ENCODE measurements at places on chromosomes 11 and 22.

DNA sequence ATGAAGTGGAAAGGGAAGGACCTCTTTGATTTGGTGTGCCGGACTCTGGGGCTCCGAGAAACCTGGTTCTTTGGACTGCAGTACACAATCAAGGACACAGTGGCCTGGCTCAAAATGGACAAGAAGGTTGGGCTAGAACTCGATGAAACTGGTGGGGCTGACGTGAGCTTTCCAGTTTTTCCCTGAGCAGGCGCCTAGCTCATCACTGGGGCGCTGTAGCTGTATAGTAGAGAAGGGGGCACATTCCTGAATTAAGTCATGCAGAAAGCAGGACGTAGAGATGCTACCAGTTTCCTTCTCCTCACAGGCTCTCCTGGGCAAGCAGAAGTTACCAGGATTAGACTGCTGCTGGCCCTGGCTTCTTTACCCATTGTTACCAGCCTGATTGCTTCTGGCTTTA is 33.3 kb downstream of the NF2 start:
- DNase-seq, result no peak

DNA sequence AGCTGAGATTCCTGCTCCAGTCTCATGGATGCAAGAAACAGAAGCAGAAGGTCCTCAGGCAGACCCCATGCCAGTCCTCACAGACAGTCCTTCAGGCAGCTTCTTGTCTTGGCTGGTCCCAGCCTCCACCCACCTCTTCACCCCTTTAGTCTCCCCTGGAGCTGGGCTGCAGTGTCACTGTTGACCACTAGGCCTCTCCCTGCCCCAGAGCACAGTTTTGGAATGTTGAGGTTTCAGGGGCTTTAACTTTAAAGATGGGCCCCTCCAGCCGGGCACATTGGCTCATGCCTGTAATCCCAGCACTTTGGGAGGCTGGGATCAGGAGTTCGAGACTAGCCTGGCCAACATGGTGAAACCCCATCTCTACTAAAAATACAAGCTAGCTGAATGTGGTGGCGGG is 39.5 kb upstream of the GCAT start:
- no peak for DNase-seq

- peak; percentile 58 for DNase-seq
These were observed at the start of gene LGALS12 for GRCh38 chr11:63505857-63506528. Gene LGALS12 (plus strand): TSS chr11:63506084. CDS start chr11:63506459, 375 bp downstream.

- DNase-seq, result no peak
These were observed 401.1 kb downstream of the CTTN start for GRCh38 chr11:70799386-70799785.

GRCh38 chr11:36390963-36391471 is 94.9 kb downstream of the PRR5L start:
- peak; percentile 84 for DNase-seq

DNA sequence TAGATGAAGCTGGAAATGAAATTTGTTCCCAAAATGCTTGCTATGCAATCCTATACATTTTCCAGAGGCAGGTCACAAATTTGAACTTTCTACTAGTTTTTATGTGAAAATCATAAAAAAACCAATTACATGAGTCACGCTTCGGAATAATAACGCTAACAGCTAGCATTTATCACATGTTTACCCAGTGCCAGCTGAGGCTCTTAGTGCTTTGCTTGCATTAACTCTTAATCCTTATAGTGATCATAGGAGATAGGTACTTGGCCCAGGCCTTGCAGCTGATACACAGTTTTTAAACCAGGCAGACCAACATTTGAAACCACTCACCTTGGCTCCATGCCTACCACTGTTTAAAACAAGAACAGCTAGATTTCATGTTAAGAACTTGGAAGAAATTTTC is 131.8 kb upstream of the RAG2 start:
- no peak for DNase-seq

- DNase-seq, result peak; percentile 41
These were observed 11.1 kb downstream of the HPS5 start for GRCh38 chr11:18310800-18311340.

DNA sequence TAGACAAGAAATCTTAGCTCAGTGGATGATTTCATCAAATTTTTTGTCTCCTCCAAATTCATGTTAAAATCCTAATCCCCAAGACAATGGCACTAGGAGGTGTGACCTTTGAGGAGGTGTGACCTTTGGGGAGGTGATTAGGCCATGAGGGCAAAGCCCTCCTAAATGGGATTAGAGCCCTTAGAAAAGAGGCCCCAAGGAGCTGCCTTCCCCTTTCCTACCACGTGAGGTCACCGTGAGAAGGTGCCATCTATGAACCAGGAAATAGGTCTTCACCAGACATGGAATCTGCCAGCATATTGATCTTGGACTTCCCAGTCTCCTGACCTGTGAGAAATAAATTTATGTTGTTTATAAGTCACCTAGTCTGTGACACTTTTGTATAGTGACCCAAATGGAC is 138.7 kb downstream of the TRIM29 start:
- DNase-seq, result no peak

DNA sequence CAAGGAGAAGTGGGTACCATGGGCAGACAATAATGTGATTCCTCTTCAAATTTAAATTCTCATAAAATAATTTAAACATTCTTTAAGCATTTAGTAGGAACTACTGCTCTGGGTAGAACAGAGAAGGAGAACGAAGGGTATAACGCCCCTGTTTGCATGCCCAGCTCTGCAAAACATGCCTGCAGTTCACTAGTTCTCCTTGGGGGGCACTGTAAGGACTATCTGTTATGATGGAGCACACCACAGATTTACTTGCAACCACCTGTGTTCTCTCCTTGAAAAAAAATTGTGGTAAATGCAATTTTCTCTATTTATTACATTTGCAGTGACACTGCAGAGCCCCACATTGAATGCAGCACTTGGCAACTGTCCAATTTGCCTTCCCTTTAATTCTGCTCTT is 100.3 kb downstream of the GUCY1A2 start:
- no peak for DNase-seq

GRCh38 chr11:19599681-19600080 is 113.0 kb upstream of the NAV2 start:
- DNase-seq, result no peak

DNA sequence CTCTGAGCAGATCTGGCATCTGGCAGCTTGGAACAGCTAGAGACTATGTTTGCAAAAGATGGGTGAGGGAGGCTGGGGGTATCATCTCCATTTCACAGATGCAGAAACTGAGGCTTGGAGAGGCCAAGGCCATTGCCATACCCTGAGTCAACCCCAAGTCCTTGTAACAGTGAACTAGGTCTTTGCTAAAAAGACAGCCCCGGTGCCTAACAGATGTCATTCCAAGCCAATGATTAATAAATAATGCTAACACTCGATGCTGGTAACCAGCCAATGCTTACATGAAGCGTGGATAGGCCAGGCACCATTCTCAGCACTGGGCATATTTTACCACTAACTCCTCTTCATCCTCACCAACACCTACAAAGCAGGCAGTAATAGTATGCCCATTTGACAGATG is 164.0 kb downstream of the MN1 start:
- DNase-seq, result no peak

DNA sequence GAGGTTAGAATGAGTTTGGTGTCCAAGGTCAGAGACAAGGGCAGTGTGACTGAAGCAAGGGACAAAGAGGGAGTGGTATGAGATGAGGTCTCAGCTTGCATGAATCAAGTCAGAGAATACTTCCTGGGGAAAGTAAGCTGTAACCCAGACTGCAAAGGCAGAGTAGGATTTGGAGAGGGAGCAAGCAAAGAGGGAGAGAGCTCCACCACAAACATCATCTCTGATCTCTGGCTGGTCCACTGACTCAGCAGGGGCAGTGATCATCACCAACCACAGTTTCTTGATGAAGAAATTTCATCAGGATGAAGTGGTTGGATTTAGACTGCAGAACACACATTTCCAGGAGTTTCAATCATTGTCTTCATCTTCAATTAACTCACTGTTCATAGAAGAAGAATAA is 54.9 kb upstream of the HMGXB4 start:
- no peak for DNase-seq

DNA sequence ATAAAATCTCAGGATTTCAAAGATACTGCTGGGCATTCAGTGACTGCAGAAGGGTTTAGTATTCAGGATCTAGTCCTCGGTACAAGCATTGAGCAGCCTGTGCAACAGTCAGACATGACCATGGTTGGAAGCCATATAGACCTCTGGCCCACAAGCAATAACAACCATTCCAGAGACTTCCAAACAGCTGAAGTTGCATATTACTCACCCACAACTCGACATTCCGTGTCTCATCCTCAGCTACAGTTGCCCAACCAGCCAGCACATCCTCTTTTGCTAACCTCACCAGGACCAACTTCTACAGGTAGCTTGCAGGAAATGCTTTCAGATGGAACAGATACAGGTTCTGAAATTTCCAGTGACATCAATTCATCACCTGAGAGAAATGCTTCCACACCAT is 156.8 kb downstream of the C11orf91 start:
- no peak for DNase-seq

DNA sequence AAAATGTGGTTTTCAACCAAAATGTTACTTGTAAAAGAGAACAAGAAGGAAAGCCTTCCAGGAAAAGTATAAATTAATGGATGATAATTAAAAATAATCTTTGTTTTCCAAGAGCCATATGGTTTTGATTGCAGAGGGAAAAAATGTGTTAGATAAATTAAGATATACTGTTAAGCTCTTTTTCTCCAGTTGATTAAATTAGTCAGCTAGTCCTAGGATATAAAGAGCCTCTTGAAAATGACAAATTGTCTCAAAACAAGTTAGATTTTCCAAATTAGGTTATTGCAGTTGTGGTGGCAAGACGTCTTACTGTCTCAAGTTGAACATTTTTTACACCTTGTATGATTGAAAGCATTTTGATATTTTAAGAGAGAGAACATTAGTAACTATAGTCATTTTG is 110.9 kb downstream of the DYNC2H1 start:
- no peak for DNase-seq

DNA sequence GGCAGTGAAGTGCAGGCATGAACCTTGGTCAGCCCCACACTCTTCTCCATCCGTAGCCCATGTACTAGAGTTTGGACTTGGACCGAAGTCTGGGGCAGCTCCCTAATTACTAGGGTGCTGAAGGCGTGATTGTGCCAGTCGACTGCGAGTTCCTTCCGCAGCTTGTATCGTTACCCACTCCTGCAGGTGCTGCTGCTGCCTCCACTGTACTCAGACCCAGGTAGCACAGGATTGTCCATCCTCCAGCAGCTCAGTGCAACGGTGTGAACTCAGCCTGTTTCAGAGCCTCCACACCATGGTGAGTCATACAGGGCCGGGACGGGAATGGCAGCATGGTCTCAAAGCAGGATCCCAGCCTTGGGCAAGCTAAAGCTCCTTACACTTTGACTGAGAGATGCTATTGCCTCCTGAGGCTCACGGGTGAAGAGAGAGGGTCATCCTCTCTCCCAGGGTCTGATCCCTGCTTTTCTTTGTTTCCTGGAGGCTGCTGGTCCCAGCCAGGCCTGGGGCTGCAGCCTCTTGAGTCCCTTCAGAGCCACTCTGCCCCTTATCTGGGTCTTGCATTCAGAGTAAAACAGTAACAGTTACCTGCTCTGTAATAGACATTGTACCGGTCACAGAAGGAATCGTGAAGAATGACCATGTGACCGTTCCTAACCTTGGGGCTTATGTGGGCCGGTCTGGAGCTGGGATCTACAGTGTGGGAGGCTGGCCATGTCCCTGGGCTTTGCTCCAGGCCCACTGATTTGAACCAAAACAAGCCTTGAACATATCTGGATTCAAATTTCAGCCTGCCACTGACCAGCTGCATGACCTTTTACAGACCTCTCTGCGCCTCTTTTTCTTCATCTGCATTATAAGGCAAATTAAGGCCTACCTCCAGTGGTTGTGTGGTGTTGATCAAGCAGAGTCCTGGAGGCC is 1.7 kb downstream of the TKFC start:
- DNase-seq, result peak; percentile 37

- DNase-seq, result no peak
These were observed 82.0 kb downstream of the TTC28 start for GRCh38 chr22:28597665-28598064.

DNA sequence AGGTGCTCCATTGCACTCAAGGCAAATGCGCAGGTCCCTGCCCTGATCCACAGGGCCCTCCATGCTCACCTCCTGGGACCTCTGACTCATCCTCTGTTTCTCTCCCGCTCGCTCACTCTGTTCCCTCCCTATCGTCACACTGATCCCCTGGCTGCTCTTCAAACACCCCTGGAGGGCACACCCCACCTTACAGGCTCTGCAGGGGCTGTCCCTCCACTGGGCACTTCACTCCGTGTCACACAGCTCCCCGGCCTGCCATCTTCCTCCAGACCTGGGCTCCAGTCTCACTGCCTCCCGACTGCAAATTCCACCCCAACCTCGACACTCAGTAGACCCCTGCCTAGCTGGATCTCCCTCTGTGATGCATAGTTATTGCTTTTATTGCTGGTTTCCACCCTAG is 91.5 kb upstream of the PRDM11 start:
- DNase-seq, result no peak

DNA sequence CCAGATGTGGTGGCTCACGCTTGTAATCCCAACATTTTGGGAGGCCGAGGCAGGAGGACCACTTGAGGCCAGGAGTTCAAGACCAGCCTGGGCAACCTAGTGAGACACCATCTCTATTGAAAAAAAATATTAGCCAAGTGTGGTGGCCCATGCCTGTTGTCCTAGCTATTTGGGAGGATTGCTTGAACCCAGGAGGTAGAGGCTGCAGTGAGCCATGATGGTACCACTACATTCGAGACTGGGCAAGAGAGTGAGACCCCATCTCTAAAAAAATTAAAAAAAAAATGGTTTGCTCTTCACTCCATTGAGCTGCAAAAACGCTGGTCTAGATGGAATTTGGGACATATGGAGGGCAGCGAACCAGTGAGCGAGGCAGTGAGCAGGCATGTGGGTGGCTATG is 21.6 kb upstream of the SOX10 start:
- DNase-seq, result no peak

DNA sequence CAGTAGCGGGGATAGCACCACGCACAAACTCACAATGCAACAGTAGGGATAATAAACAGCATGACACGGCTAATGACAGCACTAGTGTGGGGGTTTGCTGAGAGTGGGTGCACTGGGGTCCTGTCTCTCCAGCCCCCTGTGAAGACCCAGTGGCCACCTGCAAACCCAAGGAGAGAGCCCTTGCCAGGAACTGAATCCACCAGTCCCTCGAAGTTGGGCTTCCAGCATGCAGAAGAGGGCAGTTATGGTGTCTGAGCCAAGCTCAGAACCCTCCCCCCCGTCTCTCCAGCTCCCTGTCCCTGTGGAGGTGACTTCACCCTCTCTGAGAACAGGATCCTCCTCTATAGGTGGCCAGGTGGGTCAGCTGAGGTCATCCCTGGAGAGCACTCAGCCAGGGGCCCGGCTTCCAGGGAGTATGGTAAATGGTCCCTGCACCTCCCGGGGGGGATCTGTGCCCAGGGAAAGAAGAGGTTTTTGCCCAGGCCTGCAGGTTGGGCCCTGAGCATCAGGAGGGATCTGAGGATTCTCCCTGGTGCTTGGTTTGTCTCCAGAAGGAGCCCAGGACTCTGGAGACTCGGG is 86.3 kb upstream of the PRR5 start:
- no peak for DNase-seq

- no peak for DNase-seq
These were observed 31.5 kb downstream of the SDHD start for GRCh38 chr11:112118176-112118575.

GRCh38 chr11:70327717-70328116 is 57.2 kb downstream of the PPFIA1 start:
- DNase-seq, result no peak
